ENCODE measurements at places on chromosomes 2 and 18.

- H3K27me3 ChIP-seq, result no peaks in the 10 kb centered on the region
- peaks cover 20% of the 10 kb centered on the region for H3K4me1 ChIP-seq
- no peaks in the 10 kb centered on the region for H3K36me3 ChIP-seq
These were observed 4.7 kb upstream of the SLC20A1 start for GRCh38 chr2:112640800-112641675.

DNA sequence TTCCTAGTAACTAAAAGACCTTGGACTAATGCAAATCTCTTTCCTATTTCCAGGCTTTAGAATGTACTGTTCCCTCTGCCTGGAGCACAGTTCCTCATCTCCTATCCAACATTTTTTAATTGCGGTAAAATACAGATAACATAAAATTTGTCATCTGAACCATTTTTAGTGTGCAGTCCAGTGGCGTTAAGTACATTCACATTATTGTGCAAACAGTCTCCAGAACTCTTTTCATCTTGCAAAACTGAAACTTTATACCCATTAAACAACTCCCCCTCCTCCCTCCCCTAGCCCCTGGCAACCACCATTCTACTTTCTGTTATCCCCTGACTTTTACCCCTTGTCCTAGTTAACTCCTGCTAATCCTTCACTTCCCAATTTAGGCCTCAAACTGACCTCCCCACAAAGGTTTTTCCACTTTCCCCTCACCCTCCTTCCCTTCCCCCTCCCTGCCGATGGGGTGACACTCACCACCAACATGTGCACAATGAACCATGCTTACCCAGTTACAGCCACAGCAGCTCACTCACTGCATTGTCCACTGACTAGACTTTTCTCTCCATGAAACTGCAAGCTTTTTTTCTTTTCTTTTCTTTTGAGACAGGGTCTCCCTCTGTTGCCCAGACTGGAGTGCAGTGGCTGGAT is 54.8 kb downstream of the KIAA2012 start:
- H3K27ac ChIP-seq, result no peak overlapping the region
- no peaks in the 10 kb centered on the region for H3K36me3 ChIP-seq
- H3K4me1 ChIP-seq, result no peaks in the 10 kb centered on the region
- H3K4me3 ChIP-seq, result no peak overlapping the region

DNA sequence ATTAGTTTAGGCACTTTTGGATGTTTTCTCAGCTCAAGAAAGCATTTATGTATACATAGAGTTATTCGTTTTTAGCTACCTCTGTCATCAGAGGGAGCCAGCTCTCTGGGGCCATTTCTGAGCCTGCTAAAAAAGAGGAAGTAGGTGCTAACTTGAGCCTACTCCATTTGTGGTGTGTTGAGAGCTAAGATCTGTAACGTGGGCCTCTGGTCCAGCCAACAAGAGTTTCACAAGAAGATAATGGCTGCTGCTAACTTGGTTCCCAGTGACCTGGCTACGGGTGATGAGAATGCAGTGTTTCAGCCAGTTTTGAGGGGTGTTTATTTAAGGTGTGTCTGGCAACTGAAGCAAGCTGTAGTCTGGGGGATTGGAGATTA is 182.5 kb downstream of the PRKCE start:
- H3K36me3 ChIP-seq, result no peaks in the 10 kb centered on the region
- no peak for DNase-seq
- no peak overlapping the region for H3K27ac ChIP-seq
- H3K27me3 ChIP-seq, result no peaks in the 10 kb centered on the region
- no peak overlapping the region for H3K4me3 ChIP-seq

DNA sequence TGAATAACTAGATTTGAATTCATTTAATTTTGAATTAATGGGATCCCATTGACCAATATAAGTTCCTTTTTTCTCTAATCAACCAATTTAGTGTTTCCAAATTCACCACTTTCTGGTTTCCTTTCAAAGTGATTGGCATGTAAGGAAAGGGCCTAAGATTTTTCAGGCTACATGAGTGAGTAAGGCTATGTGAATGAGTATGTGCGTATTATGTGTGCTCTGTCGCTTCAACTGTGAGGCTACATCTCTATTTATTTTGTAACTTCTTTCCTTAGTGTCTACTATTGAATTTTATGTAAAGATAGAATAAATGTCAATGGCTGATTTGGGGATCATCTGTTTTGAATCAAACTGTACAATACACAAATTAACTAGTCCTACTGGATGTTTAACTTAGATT is 110.6 kb downstream of the ABCA12 start:
- no peaks in the 10 kb centered on the region for H3K36me3 ChIP-seq
- H3K27ac ChIP-seq, result no peak overlapping the region
- no peaks in the 10 kb centered on the region for H3K4me1 ChIP-seq
- no peak for DNase-seq
- H3K4me3 ChIP-seq, result no peak overlapping the region
- H3K27me3 ChIP-seq, result no peaks in the 10 kb centered on the region

GRCh38 chr18:77133835-77134496 is 1.4 kb upstream of the MBP start:
- H3K4me1 ChIP-seq, result peaks cover 39% of the 10 kb centered on the region
- H3K27ac ChIP-seq, result peak overlapping the region; percentile 57
- H3K27me3 ChIP-seq, result no peaks in the 10 kb centered on the region
- no peak overlapping the region for H3K4me3 ChIP-seq

DNA sequence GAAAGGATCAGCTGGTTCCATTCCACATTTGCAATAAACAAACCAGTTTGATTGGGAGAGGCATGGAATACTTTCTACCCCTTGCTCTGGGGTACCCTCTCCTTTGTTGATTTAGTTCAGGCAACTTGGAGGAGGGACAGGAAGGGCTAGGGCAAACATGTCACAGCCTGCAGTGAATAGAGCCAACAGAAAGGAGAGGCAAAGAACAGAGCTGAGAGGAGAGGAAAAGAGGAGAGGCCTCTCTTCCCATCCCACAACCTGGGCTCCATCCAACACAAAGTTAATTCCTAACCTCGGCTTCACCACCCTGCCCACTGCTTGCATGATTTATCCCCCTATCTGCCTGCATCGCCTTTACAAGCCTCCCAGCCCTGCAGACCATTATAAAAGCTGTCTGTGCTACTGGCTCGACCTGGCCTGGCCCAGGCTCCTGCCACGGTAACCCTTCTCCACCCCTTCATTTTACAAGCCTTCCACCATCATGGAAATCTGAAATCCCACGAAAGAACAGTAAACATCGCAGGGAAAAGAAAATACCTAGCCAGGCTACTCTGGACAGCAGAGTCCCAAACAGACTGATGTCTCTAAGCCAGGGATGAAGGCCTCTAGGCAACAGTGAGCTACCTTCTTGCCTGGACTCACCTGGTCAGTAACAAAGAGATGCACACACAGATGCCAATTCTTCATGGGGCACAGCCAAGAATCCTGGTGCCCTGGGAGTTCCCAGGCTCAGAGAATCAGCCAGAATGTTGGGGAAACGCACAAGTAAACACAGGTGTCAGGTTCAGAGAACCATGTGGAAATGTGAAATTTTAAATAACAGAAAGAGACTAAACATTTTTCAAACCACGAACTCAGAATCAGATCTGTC is 43.6 kb downstream of the NHEJ1 start:
- no peak overlapping the region for H3K4me3 ChIP-seq
- no peak overlapping the region for H3K27ac ChIP-seq
- H3K4me1 ChIP-seq, result no peaks in the 10 kb centered on the region
- H3K36me3 ChIP-seq, result peaks cover 9% of the 10 kb centered on the region
- H3K27me3 ChIP-seq, result no peaks in the 10 kb centered on the region

DNA sequence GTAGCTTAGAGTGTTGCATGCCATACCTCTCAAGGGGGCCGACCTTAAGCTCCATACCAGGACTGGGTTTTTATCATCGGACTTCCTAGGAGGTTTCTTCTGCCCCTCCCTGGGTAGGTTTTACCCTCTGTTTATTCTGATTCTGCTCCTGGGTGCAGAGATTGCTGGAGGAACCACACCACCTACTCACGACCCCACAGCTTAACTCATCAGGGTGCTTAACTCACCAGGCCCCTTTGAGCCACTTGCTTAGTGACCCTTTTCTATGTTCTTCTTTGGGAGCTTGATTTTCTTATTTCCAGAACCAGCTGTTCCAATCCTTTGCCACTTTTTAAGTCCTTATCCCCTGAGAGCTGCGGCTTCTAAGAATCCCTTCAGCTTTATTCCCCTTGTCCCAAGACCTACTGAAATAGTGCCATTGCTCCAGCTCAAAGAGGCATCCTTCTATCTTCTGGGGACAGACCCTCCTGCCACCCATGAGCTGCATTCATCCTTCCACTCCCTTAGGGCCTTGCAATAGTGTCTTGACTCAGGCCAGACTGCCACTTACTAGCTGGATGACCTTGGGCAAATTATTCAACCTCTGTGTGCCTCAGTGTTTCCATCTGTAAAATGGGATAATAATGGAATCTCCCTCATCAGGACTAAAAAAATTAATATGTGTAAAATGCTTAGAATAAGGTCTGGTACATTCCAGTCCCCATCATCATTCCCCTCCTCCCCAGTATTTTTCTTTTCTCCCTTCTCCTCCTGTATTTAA is 5.8 kb downstream of the OXER1 start:
- H3K4me1 ChIP-seq, result no peaks in the 10 kb centered on the region
- H3K4me3 ChIP-seq, result no peak overlapping the region
- peaks cover 10% of the 10 kb centered on the region for H3K36me3 ChIP-seq

DNA sequence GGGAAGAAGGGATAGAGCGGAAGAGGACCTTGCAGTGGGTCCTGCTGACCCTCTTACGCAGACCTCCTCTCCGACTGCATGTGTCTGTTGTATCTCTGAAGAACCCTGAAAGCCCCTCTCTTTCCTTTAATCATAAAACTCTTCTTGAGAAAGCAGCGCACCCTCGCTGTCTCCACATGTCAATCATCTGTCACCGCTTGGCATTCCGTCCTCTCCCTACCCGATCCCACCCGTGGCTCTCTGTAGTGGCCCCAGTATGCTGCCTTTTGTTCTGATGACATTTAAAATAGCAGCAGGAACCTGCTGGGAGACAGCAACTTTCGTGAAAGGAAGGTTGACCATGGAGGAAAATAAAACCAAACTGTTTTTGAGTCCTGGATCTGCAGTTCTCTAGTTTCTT is 582.9 kb upstream of the SALL3 start:
- DNase-seq, result no peak
- H3K4me1 ChIP-seq, result no peaks in the 10 kb centered on the region
- H3K36me3 ChIP-seq, result no peaks in the 10 kb centered on the region
- H3K27me3 ChIP-seq, result no peaks in the 10 kb centered on the region
- H3K27ac ChIP-seq, result no peak overlapping the region
- no peak overlapping the region for H3K4me3 ChIP-seq

DNA sequence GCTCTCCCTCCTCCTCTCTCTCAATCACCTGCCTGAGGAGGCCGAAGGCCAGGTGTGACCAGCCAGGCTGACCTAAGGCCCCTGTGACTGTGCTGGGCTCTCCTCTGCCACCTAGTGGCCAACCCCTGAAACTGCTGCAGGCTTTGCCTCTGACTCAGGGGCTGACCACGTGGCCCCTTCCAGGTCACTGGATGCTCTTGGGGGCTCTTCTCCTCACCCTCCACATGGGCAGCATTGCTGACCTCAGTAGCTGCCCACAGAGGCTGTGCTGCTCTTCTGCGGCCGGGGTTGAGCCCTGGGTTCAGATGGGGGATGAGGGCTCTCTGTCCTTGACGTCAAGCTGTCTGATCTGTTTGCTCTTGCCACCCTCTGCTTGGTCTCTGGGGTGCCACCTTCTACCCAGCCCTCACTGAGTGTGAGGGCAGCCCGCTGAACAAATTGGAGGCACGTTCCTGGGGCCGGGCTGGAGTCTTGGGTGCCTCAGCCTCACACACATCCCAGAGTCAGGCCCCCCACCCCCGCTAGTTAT is 122.7 kb downstream of the TWIST2 start:
- no peak overlapping the region for H3K27ac ChIP-seq
- H3K4me3 ChIP-seq, result no peak overlapping the region
- no peaks in the 10 kb centered on the region for H3K4me1 ChIP-seq
- H3K27me3 ChIP-seq, result no peaks in the 10 kb centered on the region
- no peaks in the 10 kb centered on the region for H3K36me3 ChIP-seq
- DNase-seq, result no peak

- no peak for DNase-seq
- no peak overlapping the region for H3K27ac ChIP-seq
- no peaks in the 10 kb centered on the region for H3K27me3 ChIP-seq
- no peaks in the 10 kb centered on the region for H3K4me1 ChIP-seq
- H3K4me3 ChIP-seq, result no peak overlapping the region
- H3K36me3 ChIP-seq, result no peaks in the 10 kb centered on the region
These were observed 33.8 kb upstream of the HNRNPA3 start for GRCh38 chr2:177178797-177179196.

GRCh38 chr18:68498636-68499035 is 216.3 kb downstream of the TMX3 start:
- H3K4me3 ChIP-seq, result no peak overlapping the region
- no peaks in the 10 kb centered on the region for H3K4me1 ChIP-seq
- H3K36me3 ChIP-seq, result no peaks in the 10 kb centered on the region
- no peaks in the 10 kb centered on the region for H3K27me3 ChIP-seq

DNA sequence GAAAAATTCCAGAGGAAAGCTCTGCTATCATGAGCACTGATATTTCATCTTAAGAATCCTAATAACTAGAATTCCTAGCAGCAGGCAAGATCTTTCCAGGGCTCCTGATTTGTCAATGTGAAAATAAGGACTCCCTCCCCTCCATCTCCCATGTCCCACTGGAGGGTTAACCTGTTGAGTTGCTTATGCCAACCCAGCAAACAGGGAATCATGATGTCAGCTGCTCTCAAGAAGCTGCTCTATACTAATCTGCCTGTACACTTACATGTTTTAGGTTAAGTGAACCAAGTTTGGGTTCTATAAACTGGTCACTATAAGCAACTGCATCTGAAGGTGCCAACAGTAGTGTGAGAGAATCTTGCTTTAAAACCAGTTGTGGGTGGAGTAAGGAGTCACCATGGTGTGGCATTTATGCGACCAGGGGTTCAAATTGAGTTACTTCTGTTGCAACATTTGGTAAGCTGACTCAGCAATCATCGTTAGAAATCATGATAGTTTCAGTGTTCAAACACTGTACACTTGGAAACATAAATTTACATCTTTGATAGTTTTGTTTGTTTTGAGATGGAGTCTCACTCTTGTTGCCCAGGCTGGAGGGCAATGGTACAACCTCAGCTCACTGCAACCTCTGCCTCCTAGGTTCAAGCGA is 53.4 kb downstream of the STK25 start:
- DNase-seq, result no peak
- H3K4me3 ChIP-seq, result no peak overlapping the region
- no peak overlapping the region for H3K27ac ChIP-seq
- H3K4me1 ChIP-seq, result no peaks in the 10 kb centered on the region
- H3K36me3 ChIP-seq, result no peaks in the 10 kb centered on the region

GRCh38 chr18:37160038-37160820 is 331.3 kb downstream of the KIAA1328 start:
- H3K36me3 ChIP-seq, result no peaks in the 10 kb centered on the region
- DNase-seq, result no peak
- H3K27me3 ChIP-seq, result no peaks in the 10 kb centered on the region
- no peak overlapping the region for H3K27ac ChIP-seq
- H3K4me1 ChIP-seq, result no peaks in the 10 kb centered on the region
- no peak overlapping the region for H3K4me3 ChIP-seq

- H3K4me3 ChIP-seq, result no peak overlapping the region
- peaks cover 7% of the 10 kb centered on the region for H3K36me3 ChIP-seq
- no peaks in the 10 kb centered on the region for H3K27me3 ChIP-seq
- H3K4me1 ChIP-seq, result no peaks in the 10 kb centered on the region
- no peak overlapping the region for H3K27ac ChIP-seq
These were observed 15.0 kb upstream of the HTR2B start for GRCh38 chr2:231139796-231140195.

GRCh38 chr2:136110526-136110925 is 7.4 kb downstream of the CXCR4 start:
- no peak overlapping the region for H3K27ac ChIP-seq
- DNase-seq, result no peak
- H3K27me3 ChIP-seq, result no peaks in the 10 kb centered on the region
- peaks cover 12% of the 10 kb centered on the region for H3K4me1 ChIP-seq

- no peaks in the 10 kb centered on the region for H3K36me3 ChIP-seq
- H3K27me3 ChIP-seq, result peaks cover 3% of the 10 kb centered on the region
- DNase-seq, result no peak
- no peaks in the 10 kb centered on the region for H3K4me1 ChIP-seq
- H3K4me3 ChIP-seq, result no peak overlapping the region
- H3K27ac ChIP-seq, result no peak overlapping the region
These were observed 8.0 kb upstream of the CDK15 start for GRCh38 chr2:201798252-201798913.
